Stimulated activated naive CD4-positive, alpha-beta T cell (primary cell): ENCODE measurements at places on chromosomes 4 and X.

- DNase-seq, result no peak
These were observed 3.6 kb upstream of the TDO2 start for GRCh38 chr4:155899891-155900290.

DNA sequence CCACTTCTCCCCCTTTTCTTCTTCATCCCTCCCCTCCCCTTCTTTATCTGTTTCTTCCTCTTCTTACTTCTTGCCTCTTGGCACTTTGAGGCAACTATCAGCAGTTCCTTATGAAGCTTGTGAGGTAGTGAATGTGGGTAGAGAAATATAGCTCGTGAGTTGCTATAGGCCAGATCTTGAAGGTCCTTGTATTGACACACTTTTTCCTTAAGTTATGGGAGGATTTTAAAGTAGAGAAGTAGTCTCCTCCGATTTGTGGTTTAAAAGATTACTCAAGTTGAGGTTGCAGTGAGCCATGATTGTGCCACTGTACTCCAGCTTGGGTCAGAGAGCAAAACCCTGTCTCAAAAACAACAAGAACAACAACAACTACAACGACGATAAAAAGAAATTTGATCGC, 3.4 kb upstream of the RRAGB start:
- DNase-seq, result no peak

- no peak for DNase-seq
These were observed 32.0 kb downstream of the HAND2 start for GRCh38 chr4:173498023-173498422.

GRCh38 chrX:140434347-140434746, 70.5 kb downstream of the SOX3 start:
- no peak for DNase-seq

- no peak for DNase-seq
These were observed 230.3 kb downstream of the APBB2 start for GRCh38 chr4:40984051-40984450.

- no peak for DNase-seq
These were observed 2.0 kb downstream of the FAM47E start for GRCh38 chr4:76253511-76253910.

GRCh38 chr4:15926486-15926885, 12.1 kb downstream of the FGFBP1 start:
- DNase-seq, result no peak

- no peak for DNase-seq
These were observed 396.4 kb upstream of the BOD1L1 start for GRCh38 chr4:14023896-14024295.

- DNase-seq, result no peak
These were observed 106.0 kb upstream of the NOCT start for GRCh38 chr4:138909587-138909986.
